ENCODE measurements at places on chromosomes 6 and 20.
A peak's percentile ranks its signal among the peaks of the same experiment; 100 is the strongest.

DNA sequence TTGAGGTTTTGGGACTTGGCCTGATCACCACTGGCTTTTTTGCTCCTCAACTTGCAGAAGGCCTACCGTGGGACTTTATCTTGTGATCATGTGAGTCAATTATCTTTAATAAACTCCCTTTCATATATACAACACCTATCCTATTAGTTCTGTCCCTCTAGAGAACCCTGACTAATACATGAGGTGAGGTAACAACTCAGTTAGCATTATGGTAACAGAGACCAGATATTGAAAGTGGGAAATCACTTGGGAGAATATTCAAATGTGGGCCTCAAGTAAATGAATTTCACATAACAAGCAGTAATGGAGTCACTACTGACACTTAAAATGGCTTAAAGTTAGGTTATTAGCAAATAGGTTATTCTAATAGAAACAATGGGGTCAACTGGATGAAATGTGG is 438.1 kb upstream of the AGPAT4 start:
- DNase-seq: no peak

GRCh38 chr6:109512271-109512817 is 29.3 kb upstream of the ZBTB24 start:
- DNase-seq: no peak

DNA sequence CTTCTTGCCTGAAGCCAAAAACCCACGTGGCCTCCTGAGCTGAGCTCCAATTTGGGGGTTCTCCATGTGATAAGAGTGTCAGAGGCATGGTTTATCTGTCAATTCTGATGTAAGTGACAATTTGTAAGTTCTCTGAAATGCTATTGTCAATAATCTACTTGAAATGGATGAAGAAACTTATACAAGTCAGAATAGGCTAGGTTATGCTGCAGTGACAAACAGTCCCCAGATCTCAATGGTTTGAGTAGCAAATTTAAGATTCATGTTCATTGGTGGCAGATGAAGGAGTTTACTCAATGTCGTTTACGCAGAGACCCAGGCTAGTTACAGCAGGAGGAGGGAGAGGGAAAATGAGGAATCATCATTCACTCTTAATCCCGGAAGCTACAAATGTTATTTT is 352.4 kb downstream of the KIF16B start:
- no peak for DNase-seq

DNA sequence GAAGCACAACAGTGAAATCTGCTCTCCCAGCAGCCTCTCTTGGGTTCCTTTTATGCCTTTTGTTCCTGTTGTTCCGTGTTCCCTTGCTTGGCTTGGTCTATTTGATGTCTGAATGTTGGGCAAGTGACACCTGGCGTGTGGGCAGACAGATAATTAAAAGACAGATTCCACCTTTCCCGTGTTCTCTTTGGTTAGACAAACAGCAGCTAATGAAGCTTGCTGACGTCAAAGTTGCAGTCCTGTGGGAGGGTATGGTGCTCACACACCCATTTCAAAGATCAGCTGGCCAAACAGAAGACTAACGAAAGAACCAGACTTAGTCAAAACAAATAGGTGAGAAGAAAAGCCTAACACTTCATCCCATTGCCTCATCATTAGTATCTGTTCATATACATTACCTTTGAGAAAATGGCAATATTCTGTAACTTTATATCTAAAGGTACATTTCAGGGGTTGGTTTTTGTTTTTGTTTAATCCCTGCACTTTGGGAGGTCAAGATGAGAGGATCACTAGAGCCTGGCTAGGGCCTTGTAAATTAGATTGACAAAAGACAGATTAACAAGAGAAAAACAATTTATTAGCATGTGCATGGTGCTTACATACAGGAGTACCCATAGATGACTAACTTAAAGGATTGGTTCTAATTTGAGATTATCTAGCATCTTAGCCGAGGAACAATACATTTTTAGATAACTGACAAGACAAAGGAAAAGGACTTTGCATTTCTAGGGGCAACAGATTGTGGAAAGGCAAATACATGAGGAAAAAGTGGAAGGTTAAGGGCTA is 48.9 kb upstream of the TNFRSF21 start:
- peak; percentile 95 for DNase-seq

DNA sequence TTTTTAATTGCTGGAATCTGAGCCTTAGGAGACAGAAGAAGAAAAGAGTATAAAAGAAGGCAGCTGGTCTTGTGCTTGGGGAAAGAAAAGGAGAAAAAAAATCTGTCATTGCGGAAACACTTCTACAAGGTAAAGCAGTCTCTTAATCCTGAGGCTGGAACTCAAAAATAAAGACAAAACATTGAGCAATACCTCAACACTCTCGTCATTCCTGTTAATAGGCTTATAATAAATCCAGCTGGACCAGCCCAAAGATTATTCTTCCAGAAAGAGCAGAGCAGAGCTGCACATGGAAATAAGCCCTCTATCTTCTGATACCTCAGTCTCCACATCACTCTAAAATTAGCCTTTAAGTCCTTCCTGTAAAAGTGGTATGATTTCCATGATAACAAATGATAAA is 62.0 kb upstream of the HIVEP1 start:
- DNase-seq: no peak

GRCh38 chr20:20466341-20466879 is 98.5 kb downstream of the INSM1 start:
- DNase-seq: no peak
